ENCODE measurements at places on chromosomes 3 and 15.

DNA sequence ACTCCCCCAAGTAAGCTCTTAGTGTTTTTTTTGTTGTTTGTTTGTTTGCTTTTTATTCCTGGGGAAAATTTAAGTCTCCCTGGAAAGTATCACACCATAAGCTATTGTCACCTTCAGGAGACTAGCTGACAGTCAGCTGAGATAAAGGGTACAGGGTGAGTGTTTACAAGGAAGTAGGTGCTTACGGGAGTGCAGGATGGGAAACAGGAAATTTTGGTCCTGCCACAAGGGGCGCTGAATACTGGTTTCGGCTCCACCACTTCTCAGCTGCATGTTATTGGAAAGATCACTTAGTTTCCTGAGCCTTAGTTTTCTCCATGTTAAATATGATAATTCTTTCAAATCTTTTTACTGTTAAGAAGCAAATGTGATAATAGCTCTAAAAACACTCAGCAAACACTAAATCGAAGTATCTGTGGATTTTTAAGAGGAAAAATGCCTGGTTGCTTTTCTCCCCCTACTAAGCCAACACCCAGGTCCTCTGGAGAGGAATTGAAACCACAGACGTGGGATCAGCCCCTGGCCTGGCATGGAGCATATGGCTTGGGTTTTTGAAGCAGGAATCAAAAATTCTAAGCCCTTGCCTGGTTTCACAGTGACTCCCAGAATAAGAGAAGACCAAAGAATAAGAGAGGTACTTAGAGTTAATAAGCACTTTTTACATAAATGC is 90.7 kb downstream of the SCN11A start:
- DNase-seq, result no peak

- no peak for DNase-seq
Observed at GRCh38 chr15:36024031-36024688, 478.2 kb upstream of the DPH6 start.

- DNase-seq, result no peak
Observed at GRCh38 chr3:188091746-188092145, 62.2 kb upstream of the LPP start.

DNA sequence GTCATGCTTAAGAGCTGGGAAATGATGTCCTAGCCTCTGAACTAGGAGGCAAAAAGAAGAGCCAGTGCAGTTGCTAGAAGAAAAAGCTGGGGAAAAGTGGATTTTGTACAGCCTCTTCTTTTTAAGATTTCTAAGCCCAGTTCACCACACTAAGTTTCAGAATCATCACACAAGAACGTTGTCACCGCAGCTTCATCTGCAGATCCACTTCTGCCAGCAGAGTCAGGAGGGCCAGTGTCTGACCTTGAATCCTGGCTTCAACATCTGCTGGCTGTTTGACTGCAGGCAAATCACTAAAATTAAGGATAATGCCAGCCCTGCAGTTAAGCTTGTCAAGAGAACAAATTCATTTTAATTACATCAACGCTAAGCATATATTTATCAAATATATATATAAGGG is 36.2 kb downstream of the HDC start:
- DNase-seq, result no peak

DNA sequence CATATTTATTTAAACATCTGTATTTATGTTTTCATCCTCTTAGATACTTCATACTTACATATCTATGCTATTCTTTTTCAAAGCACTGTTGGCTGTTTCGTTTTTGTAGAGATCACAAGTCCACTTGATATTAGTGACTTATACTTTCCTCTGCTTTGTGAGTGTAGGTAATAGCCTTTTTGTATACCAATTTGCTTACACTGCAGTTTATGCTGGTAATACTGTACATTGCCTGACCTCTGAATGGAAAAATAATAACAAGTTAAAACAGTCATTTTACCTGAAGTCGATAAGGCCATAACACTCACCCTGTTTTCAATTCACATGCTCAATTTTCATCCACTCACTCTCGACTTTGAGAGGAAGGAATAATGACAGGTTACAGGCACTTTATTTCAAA is 89.9 kb upstream of the NANOGP8 start:
- no peak for DNase-seq

GRCh38 chr3:46188708-46189107 is 19.4 kb downstream of the CCR1 start:
- no peak for DNase-seq
